ENCODE measurements at places on chromosomes 7 and 10.
A peak's percentile ranks its signal among the peaks of the same experiment; 100 is the strongest.

DNA sequence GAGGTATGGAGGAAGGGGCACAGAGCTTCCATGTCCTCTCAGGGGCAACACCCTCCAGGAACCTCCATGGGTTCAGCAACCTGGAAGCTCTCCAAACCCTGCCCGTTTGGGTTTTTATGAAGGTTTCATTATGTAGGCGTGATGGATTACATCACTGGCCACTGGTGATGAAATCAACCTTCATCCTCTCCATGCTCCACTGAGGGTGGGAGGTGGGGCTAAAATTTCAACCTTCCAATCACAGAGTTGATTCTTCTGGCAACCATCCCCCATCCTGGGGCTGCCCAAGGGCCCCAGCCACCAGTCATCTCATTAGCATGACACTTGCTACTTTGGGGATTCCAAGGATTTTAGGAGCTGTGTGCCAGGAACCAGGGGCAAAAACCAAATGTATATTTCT lies 90.1 kb downstream of the TEX36 start:
- DNase-seq = no peak

DNA sequence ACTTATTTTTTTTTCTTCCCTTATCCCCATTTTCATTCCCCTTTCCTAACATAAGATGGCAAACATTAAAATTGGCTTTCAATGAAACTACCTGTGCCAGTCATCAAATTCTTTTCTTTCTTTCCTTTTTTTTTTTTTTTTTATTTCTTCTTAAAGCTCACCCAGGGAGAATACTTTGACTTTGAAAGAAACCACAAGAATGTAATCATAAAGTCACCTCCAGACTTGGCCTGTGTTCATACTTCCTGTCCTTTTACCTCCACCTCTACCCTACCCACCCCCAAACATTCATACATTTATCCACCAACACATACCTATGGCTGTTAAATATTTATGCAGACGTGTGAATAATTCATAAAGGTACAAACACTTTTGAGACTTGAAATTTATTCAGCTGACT lies 254.6 kb downstream of the SLC25A13 start:
- DNase-seq = no peak

DNA sequence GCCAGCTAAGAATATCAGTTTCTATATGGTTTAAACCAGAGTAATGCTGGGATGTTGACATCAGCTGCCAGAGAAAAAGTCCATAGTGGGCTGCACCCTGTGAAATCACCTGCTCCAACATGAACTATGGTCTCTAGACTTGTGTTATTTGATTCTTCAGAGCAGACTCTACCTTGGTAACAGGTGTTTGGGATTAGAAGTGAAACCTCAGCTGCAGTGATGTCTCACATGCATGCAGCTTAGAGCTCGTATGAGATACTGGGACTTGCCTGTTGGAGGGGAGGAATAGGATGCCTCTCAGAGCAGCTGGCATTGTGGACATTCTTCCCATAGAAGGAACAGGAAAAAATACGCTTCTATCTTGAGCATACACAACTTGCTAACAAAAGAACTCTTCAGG lies 287.1 kb upstream of the CSTF2T start:
- no peak for DNase-seq

GRCh38 chr7:102395592-102395872 lies 631 bp upstream of the PRKRIP1 start:
- DNase-seq = no peak

GRCh38 chr7:83484266-83484665 lies 164.7 kb downstream of the SEMA3E start:
- DNase-seq = no peak

DNA sequence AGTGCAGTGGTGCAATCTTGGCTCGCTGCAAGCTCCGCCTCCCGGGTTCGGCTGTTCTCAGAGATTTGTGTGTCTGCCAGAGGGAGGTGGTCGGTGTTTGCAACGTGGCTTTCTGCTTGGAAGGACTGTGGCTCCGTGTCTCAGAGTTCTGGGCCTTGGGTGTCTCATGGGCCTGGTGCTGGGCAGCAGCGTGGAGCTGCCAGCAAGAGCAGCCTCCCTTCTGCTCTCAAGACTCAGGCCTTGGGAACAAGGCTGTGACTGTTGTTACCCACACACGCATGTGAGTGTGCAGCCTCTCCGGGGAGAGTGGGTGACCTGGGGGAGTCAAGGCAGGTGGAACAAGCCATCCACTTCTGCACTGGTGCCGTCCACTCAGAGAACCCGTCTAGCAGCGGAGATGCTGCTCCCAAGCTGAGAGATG lies 52.0 kb downstream of the VIPR2 start:
- DNase-seq = peak; percentile 69

DNA sequence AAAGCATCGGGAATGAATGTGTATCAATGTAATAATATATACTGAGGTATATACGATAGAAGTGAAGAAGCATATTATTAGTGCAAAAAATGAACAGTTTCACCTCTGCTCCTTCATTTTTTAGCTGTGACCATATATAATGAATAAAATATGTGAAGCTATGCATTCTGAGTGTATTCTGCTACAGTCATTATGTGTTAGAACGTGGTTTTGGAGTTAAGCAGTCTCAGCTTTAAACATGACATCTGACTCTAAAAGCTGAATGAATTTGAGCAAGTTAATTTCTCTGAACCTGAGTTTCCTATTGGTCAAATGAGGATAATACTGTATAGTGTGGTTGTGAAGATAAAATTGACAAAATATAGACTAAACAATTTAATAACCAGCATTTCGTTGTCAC lies 358.1 kb downstream of the SUGCT start:
- DNase-seq = no peak

GRCh38 chr7:136136906-136137454 lies 159.8 kb upstream of the MTPN start:
- no peak for DNase-seq

DNA sequence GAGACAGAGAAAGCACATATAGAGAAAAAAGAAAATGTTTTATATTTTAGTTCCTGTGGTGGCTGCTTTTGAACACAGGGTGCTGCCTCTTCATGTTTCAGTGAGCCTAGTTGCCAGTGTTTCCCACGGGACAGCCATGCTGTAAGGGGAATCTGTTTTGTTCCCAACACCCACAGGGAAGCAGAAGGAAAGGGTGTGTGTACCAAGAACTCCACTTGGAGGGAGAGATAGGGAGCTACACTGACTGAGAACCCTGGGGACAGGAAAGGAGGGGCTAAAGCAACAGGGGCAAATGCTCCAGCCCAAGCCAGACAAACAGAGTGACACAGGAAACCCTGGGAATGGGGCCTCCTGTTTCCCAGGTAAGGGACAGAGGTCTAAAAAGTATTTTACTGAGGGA lies 40.2 kb downstream of the FRMPD2 start:
- DNase-seq = no peak

DNA sequence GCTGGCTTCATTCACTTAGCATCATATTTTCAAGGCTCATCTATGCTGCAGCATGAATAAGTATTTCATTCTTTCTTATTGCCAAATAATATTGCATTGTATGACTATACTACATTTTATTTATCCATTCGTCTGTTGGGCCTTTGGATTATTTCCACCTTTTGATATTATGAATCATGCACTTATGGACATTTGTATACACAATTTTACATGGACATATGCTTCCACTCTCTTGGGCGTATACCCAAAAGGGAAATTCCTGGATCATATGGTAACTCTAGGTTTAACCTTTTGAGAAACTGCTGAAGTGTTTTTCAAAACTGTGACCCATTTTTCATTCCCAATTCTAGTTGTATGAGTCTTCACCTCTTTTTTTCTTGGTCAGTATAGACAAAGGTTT lies 80.3 kb upstream of the GNAI1 start:
- DNase-seq = no peak

GRCh38 chr10:1345368-1345767 lies 289.2 kb downstream of the WDR37 start:
- DNase-seq = no peak

DNA sequence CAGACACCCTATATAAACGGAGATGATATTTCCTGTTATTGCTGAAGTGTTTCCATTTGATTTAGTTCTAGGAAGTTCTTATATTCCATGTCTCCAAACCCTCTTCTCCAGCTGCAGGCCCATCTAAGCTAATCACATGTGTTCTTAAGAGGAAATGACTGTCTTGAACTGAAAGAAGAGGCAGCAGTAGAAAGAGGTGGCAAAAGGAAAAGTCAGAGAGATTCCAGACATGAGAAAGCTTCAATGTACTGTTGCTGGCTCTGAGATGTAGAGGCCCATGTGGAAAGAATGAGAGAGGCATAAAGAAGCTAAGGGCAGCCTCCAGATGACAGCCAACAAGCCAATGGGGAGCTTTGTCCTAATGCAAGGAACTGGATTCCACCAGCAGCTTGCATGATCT lies 287.2 kb downstream of the GFRA1 start:
- no peak for DNase-seq

GRCh38 chr7:5758286-5758685 lies 23.2 kb downstream of the RNF216 start:
- peak; percentile 28 for DNase-seq

- no peak for DNase-seq
Observed at GRCh38 chr10:31590023-31590800, 271.2 kb downstream of the ZEB1 start.

GRCh38 chr7:26103596-26103995 lies 48.4 kb upstream of the NFE2L3 start:
- DNase-seq = no peak

DNA sequence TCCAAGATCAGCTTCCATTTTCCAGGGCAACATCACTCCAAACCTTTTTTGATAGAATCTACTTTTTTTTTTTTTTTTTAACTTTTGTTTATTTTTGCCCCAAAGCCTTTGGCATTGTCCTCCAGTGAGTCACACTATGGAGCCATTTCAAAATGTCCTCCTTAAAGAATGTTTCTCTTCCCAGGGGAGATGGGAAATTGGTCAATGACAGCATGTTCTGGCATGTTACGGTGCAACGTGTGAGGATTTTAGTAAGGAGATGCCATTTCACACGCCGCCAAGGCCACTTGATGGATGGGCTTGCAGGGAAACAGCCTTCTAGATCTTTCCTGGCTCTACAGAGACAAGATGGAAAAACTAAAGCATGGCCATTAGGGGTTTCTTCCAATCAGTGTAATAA lies 30.7 kb upstream of the TRIL start:
- peak; percentile 75 for DNase-seq

DNA sequence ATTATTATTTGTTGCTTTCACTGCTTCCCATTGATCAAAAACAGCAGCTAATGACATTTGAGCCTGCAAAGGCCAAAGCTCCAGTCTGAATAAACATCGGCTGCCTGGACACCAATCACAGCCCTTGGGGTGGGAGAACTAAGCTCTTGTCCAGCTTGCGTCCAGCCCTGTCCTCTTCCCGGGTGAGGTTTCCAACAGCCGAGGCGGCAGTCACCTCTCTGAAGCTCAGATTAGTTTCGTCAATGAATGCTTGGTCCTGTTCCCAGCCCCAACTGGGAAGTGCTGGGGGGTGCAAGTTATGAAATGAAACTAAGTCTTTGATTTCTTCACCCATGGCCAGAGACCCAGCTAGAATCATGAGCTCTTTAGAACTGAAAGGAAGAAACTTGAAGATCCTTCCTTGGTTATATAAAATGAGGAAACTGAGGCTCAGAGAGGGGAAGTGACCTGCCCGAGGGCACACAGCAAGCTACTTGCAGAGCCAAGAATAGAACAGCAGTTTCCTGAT lies 114.0 kb upstream of the TCF7L2 start:
- no peak for DNase-seq

- no peak for DNase-seq
Observed at GRCh38 chr7:81514546-81514945, 255.3 kb downstream of the HGF start.

DNA sequence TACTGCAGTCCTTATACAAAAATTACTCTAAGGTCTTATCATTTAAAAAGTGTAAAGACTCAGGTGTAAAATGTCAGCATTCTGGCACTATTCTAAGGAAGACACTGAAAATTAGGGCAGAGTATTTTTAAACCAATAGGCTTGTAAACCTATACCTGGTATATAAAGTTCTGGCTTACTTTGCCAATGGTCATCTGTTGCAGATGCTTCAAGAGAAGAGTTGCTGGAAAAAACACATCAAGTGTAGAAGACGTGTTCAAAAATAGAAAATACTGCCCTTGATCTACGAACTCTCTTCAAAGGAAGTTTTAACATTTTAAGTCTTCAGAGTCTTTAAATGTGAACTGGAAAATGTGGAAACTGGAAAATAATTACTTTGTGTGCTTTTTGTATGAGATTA lies 23.9 kb downstream of the NT5C3A start:
- no peak for DNase-seq

- DNase-seq = no peak
Observed at GRCh38 chr7:50469181-50469580, 19.0 kb upstream of the FIGNL1 start.

DNA sequence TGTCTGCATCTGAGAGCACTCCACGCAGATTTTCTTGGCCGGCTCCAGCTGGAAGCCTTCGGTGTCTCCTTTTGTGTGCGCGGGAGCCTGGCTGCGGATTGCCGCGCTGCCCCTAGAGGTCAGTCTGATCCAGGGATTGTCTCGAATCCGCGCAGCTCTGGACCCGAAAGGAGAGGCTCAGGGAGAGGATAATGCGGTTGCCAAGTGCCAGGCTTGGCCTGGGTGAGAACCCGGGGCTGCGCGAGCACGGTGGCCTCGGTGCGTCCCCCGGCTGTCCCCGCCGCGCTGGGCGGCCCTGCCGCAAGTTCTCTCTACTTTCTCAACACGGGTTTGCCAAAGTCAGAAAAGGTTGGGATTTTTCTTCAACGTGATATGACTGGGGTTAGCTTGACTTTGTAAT lies 140.9 kb downstream of the ADCYAP1R1 start:
- DNase-seq = no peak

DNA sequence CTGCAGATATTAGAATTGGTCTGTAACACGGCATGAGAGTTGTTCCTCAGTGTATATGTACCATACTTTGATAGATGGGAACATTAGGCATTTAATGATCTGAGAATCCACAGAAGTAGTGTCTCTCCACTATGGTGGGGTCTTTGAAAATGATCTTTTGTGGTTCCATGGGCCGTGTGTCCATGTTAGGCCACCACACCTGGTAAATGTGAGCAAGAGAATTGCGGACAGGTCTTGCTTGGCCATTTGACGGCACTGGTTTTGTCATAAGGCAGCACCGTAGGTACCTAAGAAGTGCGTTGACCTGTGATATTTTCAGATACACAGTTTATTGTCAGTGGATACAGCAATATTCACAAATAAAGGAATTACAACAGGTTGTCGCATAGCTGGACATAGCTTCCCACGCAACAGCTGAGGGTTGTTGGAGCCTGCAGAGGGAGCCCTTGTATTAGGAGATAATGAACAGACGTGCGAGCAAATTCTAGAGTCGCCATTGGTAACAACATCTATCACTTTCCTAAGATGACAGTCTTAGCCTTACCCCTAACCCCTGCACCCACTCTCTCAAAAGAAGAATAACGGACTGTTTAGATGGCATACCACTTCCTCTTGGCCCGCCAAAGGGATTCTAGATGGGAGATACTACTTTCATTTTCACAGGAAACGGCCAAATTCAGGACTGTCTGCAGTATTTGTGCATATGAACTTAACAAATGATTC lies 111.4 kb downstream of the COL28A1 start:
- DNase-seq = peak; percentile 59

Data from suprapubic skin (tissue), 4 donors.